Hindlimb muscle (tissue), 1 donor: ENCODE measurements at places on chromosomes 1 and 21. TPM values are rescaled to one million over a fixed set of nuclear protein-coding genes. Genes with fewer than 3 reads are reported as not detected.

DNA sequence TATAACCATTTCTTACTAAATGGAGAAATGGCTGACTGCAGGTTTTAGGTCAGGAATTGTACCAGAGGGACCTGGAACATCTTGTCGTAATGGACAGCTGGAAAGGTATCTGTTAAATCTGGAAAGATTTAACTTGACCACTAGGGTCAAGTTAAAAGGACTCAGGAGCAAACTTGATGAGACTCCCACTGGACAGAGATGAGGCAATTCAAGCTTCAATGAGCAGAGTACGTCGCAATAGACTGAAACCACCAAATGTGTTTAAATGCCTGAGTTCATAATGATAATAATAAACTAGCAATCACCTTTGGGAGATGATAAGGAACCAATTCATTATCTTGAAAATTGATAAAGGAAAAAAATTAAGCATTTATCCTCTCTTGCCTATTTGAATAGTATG lies 8.7 kb downstream of the IFNLR1 start:
- no peak for DNase-seq

DNA sequence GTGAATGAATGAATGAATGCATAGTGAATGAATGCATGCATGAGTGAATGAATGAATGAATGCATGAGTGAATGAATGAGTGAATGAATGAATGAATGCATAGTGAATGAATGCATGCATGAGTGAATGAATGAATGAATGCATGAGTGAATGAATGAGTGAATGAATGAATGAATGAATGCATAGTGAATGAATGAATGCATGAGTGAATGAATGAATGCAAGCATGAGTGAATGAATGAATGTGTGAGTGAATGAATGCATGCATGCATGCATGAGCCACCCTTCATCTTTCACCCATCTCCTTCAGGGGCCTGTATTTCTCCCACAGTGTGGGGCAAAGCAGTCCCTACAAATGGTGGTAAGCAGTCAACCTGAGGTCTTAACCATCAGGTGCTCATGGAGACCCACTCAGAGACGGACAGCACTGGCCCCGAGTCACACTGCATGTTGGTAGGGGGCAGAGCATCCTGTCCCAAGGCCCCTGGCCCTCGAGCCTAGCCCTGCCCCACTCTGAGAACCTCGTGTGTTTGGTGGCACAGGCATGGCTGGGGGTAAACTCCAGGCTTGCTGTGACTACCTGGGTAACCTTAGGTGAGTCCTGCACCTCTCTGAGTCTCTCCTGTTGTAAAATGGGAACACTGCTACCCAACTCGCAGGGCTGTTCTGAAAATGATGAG lies 28.0 kb upstream of the PAX7 start:
- no peak for DNase-seq

DNA sequence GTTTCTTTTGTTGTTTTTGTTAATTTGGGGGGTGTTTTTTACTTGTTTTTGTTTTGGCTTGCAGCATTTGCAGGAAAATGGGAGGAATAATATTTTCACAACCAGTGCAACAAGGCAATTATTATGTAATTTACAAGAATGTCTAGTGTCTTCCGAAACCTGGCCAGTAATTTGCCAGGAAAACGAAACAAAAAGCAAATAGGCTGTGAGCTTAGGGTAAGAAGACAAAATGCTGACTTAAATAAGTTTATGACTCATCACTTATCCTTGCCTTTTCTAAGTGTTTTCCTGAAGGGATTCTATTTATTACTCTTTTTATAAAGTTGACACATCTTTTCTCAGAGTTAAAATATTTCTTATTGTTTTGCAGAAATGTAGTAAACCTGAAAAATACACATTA lies 49.8 kb downstream of the KCNT2 start:
- DNase-seq = peak; percentile 24

- no peak for DNase-seq
Observed at GRCh38 chr1:92315766-92316599, 17.1 kb downstream of the RPAP2 start.

- peak; percentile 55 for DNase-seq
Observed at GRCh38 chr1:225882694-225883615, 775 bp upstream of the TMEM63A start.

TINAGL1 gene
- polyA plus RNA-seq = 29.9 TPM

ALG14 gene
- 5.5 TPM for polyA plus RNA-seq
